ENCODE measurements at places on chromosomes 1 and 21.

- no peak for DNase-seq
Observed at GRCh38 chr1:230330157-230330556, 96.0 kb downstream of the PGBD5 start.

GRCh38 chr1:165877940-165878556 is 50.6 kb downstream of the UCK2 start:
- no peak for DNase-seq

DNA sequence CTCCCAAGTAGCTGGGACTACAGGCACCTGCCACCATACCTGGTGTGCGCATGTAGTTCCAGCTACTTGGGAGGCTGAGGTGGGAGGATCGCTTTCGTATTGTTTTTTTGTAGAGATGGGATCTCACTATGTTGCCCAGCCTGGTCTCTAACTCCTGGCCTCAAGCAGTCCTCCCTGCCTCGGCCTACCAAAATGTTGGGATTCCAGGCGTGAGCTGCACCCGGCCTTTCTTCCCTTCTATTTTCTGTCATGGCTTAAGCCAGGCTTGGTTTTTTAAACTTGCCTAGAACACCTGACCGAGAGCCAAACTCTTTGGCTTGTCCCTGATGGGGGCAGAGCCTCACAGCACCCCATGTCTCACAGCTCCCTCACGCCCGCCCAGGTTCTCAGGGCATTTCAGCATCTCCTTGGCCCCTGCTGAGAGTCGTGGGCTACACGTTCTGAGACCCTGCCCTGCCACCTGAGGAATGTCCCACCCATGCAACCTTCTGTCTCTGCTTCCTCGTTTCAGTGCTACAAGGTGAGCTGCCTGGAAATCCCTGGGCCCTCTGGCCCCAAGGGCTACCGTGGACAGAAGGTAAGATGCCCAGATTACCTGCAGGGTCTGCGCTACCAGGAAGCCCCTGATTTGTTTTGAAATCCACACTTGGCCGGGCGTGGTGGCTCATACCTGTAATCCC is 15.7 kb downstream of the COL6A2 start:
- no peak for DNase-seq

DNA sequence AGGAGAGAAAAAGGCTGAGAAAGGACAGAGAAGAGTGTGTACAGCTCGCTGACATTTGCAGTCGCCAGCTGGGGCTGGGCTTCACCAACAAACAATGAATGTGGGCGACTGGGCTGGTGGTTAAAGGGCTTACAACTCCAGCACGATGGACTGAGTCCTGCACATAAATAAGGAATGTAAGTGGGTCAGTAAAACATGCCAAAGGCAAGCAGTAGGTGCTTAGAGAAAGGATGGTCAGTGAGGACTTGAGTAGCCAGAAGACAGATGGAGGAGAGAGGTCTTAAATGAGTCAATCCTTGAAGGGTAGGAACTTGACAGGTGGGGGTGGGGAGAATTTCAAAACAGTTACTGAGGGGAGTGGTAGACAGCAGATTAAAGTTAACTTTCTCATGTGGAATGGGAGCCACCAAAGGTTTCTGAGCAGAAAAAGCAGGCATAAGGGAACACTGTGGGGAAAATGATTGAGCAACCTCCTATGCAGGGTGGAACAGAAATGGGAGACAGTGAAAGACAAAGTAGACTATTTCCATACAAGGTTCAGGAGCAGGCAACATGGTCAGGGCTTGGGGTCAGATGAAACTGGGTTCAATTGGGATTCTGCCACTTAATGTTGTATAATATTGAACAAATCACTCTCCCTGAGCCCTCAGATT is 37.4 kb downstream of the GADD45A start:
- DNase-seq, result no peak

DNA sequence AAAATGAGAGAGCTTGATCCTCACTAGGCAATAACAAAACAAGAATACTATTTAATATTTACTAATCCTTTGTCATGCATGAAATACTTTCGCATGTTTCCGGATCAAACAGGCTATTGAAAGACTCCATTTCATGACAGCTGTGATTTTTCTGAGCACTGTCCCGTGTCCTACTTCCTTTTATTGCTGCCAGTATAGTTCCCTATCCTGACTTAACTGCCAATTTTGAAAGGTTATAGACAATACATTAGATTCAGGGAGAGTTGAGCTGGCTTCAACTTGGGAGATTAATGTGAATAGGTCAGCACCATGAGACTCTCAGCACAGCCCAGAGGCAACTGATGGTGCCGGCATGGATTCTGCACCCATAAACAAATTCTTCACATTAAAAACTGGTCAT is 225.8 kb downstream of the VAV3 start:
- no peak for DNase-seq

GRCh38 chr1:2437617-2438016 is 25.3 kb upstream of the PEX10 start:
- DNase-seq, result no peak

GRCh38 chr1:15245593-15246360 is 1.2 kb upstream of the FHAD1 start:
- DNase-seq, result no peak

DNA sequence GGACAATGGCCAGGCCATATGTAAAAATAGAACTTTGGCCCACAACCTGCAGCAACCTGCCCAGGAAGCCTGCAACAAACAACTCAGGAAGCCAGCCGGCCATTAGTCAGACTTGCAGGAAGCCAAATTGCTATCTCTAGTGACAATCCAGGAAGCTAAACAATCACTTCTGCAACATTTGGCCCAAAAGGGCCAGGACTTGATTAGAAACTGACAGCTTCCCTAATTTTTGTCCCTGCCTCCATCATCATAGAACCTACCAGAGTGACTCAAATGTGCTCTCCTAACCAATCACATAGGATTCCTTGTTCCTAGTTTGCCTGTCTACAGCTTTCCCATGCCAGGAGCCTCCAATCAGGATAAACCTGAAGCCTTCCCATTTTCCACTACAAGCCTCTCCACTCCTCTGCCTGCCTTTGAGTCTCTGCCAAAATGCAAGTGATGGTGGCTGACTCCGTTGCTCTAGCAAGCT is 639.3 kb downstream of the PTPRU start:
- DNase-seq, result no peak

- DNase-seq, result no peak
Observed at GRCh38 chr1:23793018-23793781, 2.3 kb downstream of the LYPLA2 start.

DNA sequence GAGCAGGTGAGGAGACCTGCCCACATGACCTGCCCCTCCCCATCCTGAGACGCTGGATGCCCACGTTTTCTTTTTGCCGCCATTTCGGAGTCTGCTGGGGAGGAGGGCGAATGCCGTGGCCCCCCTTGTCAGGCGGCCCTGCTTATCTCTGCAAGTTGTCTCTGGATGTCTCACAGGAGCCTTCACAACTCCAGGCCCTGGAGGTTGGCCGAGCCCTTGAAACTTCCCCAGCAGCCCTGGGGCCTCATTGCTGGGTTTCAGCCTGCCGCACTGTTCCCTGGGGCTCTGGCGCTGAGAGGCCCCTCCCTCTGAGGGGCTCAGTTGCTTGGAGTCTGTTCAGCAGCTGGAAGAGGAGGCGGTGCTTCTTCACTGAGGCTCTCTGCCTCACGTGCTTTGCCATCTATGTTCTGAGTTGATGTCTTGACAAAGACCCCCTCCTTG is 29.8 kb upstream of the ZBTB21 start:
- DNase-seq, result no peak

DNA sequence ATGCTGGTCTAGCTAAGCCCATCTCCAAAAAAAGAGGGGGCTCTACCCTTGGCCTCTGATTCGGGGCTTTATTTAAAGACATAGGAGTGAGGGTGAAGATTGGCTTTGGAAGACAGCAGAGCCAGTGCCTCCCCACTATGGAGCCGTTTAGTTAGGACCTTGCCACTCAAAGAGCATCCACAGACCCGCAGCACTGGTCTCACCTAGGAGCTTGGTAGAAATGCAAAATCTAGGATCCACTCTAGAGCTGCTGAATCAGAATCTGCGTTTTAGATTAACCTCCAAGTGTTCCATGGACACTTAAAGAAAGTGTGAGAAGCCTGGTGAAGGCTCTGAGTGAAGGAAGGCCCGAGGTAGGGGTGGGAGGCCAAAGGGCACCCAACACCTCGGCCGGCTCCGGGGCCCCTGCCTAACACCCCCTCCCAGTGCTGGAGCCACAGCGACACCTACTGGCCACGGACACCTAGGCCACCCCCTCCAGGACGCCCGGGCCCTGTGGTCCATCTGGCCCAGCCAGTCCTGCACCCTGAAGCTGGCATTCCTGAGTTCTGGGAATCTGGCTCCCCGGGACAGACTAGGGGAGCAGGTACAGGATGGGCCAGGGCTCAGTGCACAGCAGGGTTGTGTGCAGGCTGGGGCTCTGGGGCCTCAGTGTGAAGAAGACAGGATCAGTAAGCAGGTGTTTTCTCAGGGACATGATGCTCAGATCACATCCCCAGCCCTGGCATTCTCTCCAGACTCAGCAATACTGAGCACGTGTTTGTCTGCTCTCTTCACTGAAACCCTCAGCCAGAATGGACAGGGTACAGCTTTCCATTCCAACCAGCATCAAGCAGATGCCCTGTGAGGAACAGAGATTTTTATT is 79.2 kb downstream of the TMEM53 start:
- no peak for DNase-seq

GRCh38 chr1:32939655-32940371 is 24.8 kb downstream of the RNF19B start:
- DNase-seq, result no peak

GRCh38 chr1:37325509-37326437 is 148.6 kb upstream of the ZC3H12A start:
- DNase-seq, result no peak

- no peak for DNase-seq
Observed at GRCh38 chr1:115123116-115123515, 33.8 kb upstream of the TSPAN2 start.

DNA sequence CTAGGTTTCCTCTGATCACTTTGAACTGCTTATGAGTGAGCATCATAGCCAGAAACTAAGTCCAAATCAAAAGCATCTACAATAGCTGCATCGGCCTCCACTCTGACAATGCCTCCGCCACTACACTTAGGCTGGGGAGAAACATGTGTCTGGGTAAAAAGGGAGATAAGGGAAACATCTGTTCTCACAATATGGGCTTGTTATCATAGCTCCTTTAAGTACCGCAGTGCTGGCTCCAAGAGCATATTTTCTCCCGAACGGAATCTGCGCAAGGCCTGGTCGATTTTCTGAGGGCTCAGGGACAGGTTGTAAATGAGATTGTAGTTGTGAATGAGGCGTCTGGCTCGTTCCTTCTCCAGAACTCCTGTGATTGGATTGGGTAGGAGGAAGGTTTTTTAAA is 63.9 kb upstream of the CYP2J2 start:
- no peak for DNase-seq

- no peak for DNase-seq
Observed at GRCh38 chr1:43426221-43426620, 27.5 kb downstream of the HYI start.

DNA sequence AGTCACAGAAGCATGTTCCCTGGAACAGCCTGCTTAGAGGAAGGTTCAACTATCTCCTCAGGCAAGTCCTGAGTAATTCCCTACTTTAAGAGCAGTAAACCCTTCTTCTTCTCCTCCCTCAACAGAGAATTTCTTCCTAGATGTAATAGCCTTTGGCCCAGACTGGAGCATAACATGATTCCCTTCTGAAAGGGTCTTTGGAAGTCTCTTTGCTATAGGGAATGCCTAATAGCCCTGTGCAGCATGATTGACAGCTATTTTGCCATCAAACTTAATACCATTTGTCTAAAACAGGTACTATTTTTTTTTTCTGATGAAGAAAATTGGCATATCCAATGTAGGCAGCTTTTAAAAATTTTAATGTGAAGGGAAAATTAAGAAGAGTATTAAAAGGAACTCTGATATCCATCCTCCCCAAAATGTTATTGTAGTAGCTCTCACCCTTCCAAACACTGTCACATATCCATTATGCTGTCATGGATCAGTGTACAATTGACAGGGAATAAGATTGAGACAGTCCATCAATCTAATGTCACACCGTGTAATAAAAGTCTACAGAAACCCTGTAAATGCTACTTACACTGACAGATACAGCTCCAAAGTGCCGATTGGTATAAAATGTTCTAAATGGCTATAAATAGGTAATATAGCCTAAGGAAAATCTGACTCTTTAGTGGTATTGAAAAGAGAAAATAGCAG is 884.6 kb downstream of the TTLL7 start:
- no peak for DNase-seq

DNA sequence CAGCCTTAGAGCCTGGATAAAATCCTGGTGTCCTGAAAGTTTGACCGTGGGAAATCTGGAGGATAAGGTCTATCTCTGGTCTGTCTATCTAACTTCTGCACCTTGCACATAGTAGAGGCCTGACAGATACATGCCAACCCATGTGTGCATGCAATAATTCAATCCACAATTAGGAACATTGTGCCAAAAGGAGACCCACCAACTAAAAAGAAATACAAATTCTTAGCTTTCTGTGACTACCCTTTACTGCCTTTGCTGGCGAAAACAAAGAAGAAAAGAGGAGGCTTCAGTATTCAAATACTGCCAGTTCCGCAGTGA is 381 bp upstream of the KLHL20 start:
- DNase-seq, result no peak

GRCh38 chr1:203327684-203328457 is 22.6 kb downstream of the BTG2 start:
- DNase-seq, result peak; percentile 68

DNA sequence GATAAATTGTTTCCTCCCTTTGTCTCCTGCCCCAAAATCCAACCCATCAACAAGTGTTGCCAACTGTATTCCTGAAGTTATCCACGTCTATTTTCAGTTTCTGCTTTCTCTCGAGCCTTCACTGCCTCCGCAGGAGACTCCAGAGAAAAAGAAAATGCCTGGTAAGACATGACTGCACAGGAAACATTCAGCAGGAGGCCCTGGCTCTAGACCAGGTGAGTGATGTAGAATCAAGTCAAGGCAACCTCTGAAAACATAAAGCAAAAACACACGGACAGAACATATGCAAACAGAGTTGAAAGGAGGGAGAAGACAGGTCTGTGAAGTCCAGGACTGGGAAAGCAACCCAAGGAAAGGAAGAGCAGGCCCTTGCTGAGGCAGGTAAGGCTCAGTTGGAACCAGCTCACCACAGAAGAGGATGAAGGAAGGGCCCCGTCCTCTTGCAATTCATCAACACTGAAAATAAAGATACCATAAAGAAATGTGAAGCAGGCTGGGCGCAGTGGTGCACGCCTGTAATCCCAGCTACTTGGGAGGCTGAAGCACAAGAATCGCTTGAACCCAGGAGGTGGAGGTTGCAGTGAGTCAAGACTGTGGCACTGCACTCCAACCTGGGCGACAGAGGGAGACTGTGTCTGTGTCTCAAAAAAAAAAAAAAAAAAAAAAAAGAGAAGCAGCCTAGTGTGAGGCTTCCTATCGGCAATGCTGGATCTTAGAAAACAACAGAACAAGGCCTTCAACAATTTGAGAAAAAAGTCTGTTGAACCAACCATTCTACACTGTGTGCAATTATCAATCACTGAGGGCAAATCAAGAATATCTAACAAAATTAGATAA is 8.8 kb downstream of the NOL9 start:
- DNase-seq, result no peak

GRCh38 chr1:178271471-178271870 is 177.6 kb downstream of the RASAL2 start:
- no peak for DNase-seq

GRCh38 chr1:203691447-203691846 is 64.8 kb downstream of the ATP2B4 start:
- DNase-seq, result no peak

Measured in NCI-H187 treated with DMSO at 0.1 percent for 48 hours (cell line).